ENCODE measurements at places on chromosomes 1 and 21.

- no peak for DNase-seq
- no peaks in the 10 kb centered on the region for H3K27me3 ChIP-seq
- no peak overlapping the region for H3K4me3 ChIP-seq
- H3K4me1 ChIP-seq: no peaks in the 10 kb centered on the region
- no peak overlapping the region for H3K27ac ChIP-seq
Measured at GRCh38 chr1:176515310-176515709, 52.3 kb downstream of the PAPPA2 start.

GRCh38 chr21:33861125-33861524, 54.5 kb downstream of the ATP5PO start:
- H3K4me1 ChIP-seq: no peaks in the 10 kb centered on the region
- no peaks in the 10 kb centered on the region for H3K36me3 ChIP-seq
- DNase-seq: no peak
- no peak overlapping the region for H3K27ac ChIP-seq
- no peak overlapping the region for H3K4me3 ChIP-seq
- peaks cover 4% of the 10 kb centered on the region for H3K27me3 ChIP-seq

GRCh38 chr1:76784502-76784901, 82.8 kb upstream of the ST6GALNAC5 start:
- no peaks in the 10 kb centered on the region for H3K36me3 ChIP-seq
- H3K4me3 ChIP-seq: no peak overlapping the region
- no peak overlapping the region for H3K27ac ChIP-seq

DNA sequence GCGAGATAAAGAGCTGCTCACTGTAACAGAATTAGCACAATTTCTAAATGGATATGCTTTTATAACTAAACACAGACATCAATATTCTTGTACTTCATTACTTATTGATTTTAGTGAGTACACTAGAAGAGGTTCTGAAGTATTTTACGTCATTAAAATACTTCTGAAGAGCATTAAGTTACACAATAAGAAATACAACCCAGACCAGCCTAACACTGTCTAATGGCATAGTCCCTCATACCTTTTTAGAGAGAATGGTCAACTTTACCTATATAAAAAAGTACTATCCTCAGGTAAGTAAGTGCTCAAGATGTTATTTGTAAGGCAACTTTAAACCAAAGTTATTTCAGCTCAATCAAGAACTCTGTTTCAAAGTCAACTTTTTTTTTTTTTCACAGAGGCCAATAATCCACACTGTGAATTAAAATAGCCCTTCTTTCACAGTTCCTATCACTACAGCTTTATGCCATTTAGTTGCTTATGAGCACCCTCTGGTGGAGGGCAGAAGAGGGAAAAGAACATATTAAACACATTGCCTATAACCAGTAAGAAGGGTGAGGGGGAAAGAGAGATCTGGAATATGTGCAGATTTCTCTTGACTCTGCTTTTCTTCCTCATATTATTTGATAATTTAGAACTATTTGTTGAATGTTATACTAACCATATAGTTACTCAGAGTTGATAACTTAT, 182.1 kb upstream of the DMRTA2 start:
- no peaks in the 10 kb centered on the region for H3K27me3 ChIP-seq
- H3K4me3 ChIP-seq: no peak overlapping the region
- H3K27ac ChIP-seq: no peak overlapping the region
- peaks cover under 1% of the 10 kb centered on the region for H3K4me1 ChIP-seq

Measured in activated B cell treated with CpG ODN at 0.5 μM for 24 hours (primary cell).